ENCODE measurements at places on chromosomes 6 and 20.

DNA sequence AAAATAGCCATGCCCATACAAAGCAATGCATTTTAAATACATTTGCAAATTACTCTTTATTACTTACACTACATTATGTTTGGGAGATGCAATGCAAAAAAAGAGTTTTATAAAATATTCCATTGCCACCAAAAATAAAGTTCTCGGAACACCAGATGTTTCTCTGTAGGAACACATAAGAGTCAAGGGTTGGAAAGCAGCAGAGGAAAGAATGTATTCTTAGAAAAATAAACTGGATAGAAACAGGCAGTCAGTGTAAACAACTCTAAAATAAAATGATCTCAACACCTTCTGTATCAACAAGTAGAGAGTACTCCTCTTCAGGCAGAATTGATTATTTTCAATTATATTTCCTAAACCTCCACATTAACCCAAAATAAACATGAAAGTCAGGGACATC lies 28.1 kb downstream of the KIF13A start:
- DNase-seq: no peak

- DNase-seq: no peak
These were observed 115.5 kb downstream of the CDK19 start for GRCh38 chr6:110699780-110700179.

GRCh38 chr6:132800656-132801055 lies 2.2 kb upstream of the SLC18B1 start:
- DNase-seq: no peak

DNA sequence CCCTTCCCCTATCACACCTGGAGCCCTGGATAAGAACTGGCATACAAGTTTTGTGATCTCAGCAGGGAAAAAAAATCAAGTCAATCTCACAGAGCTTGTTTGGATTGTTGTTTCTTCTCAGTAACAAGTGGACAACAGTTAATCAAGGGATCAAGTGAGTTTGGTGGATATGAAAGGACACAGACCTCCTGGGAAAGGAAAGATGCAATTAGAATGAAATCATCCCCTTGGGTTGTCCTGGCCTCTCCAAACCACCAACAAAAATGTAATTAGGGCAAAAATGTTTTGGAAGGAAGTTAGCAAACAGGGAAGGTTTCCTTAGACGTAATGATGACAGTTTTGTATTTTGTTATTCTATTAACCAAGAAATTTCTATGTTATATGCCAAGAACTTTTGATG lies 99.1 kb upstream of the PRDM1 start:
- DNase-seq: no peak

- no peak for DNase-seq
These were observed 1113.1 kb upstream of the CITED2 start for GRCh38 chr6:140487586-140487985.

GRCh38 chr6:105164418-105164817 lies 15.4 kb downstream of the POPDC3 start:
- no peak for DNase-seq

GRCh38 chr6:30149234-30149633 lies 11.8 kb downstream of the TRIM10 start:
- DNase-seq: no peak

GRCh38 chr20:46293084-46293483 lies 15.2 kb downstream of the CDH22 start:
- no peak for DNase-seq

- no peak for DNase-seq
These were observed 26.1 kb upstream of the RIPOR2 start for GRCh38 chr6:24961852-24962251.

- no peak for DNase-seq
These were observed 343.4 kb downstream of the CDC5L start for GRCh38 chr6:44730771-44731391.

DNA sequence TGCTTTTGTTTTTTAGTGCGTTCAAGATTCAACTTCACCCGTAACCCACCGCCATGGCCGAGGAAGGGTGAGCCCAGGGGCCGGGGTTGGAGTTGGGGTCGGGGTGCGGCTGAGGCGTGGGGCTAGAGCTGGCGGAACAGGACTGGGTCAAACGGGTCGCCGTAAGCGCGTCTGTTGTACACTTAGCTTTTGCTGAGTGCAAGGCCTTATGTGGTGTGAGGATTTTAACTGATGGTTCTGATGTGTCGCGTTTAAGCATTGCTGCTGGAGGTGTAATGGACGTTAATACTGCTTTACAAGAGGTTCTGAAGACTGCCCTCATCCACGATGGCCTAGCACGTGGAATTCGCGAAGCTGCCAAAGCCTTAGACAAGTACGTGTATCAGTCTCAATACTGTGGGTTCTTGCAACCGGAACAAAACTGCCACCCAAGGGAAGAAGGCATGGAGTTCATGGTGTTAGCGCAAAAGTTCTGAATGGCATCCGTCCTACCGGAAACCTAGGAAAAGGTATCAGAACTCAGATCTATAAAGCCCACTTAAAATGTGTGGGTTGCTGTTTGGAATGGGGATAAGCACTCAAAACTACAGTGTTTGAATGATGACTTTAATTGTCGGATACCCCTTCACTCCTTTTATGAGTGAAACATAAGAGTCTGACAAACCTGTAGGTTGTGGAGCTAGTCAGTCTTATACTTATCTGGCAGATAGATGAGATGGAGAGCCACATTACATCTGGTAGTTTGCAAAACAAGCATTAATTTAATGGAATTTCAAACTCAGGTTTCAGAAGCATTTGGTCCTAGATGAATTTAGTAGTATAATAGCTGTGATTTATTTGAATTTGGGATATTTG lies 574 bp downstream of the RPS12 start:
- peak; percentile 49 for DNase-seq

GRCh38 chr20:37542281-37542680 lies 14.6 kb upstream of the BLCAP start:
- DNase-seq: no peak

All from stimulated activated CD4-positive, alpha-beta T cell treated with anti-CD3 and anti-CD28 coated beads, Interleukin-15, amount 100 ng/mL, for 24 hours (primary cell).